Esophagus squamous epithelium (tissue), 5 donors: ENCODE measurements at places on chromosomes 3 and 15. TPM values are rescaled to one million over a fixed set of nuclear protein-coding genes. Genes with fewer than 3 reads are reported as not detected.

DNA sequence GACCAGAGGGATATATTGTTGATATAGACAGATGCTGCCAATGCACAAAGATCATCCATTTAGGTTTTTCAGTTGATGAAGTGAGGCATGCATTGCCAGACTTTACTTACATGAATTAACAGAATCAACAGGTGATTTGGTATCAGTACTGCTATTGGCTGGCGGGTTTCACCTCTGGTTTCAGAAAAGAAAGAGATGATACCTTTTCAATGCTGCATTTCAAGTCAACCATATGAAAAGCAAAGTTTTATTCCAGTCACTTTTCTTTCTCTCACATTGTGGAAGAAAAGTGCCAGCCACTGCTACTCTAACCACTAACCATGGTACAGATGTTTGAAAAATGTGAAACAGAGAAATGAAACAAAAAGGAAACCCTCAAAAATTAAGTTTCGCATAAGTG, 289.1 kb downstream of the TIGIT start:
- no peak for DNase-seq

DNA sequence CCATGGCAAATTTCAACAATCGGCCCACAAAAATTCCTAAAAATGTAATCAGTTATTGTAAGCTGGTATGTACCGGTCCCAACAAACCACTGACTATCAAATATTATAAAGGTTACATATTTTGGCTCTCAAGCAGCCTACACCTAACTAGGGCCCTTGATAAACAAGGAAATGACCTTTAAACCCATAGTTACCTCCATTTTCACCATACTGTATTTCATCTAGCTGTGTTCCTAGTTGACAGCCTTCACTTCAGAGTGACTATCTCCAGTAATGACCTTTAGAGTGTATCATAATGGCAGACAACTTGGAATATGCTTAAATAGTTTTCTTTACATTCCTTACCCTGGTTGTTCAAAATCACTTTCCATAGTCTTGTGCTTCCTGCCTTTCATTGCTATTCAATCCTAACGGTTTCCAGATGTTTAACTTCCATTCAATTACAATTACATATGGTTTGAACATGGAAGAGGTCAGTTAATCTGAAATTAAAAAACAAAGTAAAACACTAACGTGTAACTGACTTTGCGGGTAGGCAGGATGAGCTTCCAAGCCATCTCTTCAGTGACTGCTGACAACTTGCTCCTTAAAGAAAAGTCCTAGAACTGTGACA, 111.9 kb upstream of the TSC22D2 start:
- no peak for DNase-seq

- DNase-seq: no peak
Measured at GRCh38 chr3:151899996-151900395, 26.6 kb downstream of the SUCNR1 start.

DNA sequence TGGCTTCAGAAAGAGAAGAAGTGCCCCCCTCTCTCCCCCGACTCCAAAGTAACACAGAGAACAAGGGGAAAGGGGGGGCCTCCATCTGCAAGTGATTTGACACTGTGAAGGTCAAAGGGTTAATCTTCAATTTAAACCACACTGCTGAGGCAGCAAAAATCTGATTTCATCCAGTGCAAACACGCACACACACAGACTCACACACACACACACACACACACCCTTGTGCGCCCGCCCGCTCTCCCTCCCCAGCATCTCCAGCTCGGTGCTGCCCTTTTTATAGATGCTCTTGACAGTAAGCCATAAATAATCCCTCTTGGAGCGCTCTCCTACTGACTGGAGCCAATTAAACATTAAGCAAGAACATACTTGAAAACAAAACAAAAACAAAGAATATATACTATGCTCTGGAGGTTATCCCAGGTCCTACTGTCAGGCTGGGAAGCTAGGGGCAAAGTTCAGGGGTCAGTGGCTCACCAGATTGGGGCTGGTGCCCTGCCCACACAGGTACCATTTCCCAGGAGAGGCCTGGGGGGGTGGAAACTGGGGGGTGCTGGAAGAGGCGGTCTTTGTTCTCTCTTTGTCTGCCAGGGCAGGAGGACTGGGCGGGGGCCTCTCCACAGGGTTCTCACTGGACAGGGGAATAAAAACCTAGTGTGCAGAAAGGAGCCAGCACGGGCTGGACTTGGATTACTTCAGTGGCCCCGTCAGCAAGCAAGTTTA, 16.3 kb downstream of the BMF start:
- DNase-seq: no peak

DNA sequence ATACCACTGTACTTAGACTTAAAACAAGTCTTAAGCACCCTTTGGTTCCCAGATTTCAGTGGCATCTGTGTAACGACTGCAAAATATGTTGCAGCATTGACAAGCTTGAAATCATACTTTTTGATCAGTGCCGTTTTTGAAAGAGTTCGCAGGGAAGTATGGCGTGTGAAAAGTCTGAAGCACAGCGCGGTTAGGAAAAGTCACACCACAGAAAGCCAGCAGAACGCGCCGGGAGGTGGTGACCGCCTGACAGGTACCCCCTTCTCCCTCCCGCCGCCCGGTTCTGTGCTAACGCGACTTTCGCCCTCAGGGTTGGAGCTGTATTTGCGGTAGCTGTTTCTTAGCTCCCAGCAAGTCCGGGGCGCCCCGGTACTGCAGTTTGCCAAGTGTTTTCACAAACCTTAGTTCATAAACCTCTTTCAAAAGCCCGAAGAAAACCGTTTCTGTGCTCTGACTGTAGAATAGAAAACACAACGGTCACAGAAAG, 481 bp upstream of the CRYBG3 start:
- no peak for DNase-seq

The HDDC3 gene
- 13.7 TPM for total RNA-seq

- DNase-seq: no peak
Measured at GRCh38 chr3:86814918-86815655, 175.9 kb downstream of the VGLL3 start.

The UROC1 gene
- total RNA-seq: not detected

- no peak for DNase-seq
Measured at GRCh38 chr3:12924437-12924836, 83.1 kb upstream of the RPL32 start.

The CCRL2 gene
- total RNA-seq: not detected

- DNase-seq: no peak
Measured at GRCh38 chr3:115864911-115865310, 241.6 kb downstream of the GAP43 start.

DNA sequence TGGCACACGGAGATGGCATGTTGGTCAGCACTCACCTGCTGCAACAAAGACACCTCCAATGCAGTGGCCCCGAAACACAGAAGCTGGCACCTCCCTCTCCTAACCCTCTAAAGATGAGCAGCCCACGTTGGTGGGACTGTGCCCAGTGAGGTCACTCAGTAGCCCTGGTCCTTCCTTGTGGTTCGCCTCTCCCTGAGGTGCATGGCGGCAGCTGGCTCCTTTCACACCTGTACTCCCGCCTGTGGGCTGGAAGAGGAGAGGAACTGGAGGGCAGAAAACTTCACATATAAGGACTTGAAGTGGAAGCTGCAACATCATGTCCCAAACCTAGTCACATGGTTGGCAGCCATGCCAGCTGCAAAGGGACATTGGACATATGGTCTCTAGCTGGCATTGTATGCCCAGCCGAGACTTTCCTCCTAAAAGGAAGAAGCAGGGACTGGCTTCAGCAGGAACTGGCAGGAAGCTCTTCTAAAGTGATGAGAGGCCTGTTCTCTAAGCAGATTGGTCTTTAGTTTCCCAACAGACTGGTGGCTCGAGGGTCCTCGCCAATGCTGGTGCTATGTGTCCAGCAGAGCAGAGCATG, 10.8 kb upstream of the C3orf22 start:
- no peak for DNase-seq

DNA sequence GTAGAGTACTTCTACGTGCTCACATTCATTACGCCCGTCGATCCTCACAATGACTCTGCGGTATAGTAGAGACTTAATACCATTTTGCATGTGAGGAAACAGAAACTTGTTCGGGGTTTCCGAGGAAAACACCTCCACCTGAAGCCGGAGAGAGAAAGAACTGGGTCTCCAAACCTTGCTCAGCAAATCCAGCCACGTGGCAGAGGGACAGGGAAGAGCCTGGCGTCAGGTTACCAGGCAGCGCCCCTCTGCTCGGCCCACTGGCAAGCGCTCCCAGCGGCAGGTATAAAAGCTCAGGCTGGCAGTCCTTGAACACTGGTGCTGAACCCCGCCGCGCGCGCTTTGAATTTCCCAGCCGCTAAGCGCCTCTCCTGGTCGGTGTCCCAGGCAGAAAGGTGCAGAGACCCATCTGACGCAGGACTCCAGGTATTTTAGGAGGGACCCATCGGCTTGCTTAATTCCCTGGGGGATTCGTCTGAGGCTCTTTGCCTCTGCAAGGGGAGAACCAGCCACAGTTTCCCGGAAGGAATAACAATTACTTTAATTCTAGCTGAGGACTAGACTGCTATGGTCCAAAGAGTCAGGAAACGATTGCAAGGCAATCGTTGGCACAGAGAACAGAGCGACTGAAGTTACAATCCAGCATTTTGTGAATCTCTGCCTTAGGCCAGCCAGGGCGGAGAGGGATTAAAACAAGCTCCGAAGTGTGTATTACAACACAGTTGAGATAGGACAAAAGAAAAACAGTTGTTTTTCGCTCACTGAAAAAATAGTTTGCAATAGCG, at the start of gene C2CD4A:
Gene C2CD4A, plus strand, starts transcription at position 315 of the 785 bp plus-strand sequence. CDS start 637 bp downstream, outside the sequence.
- no peak for DNase-seq

The NTRK3 gene
- 0.44 TPM for total RNA-seq

The ZMAT3 gene
- total RNA-seq: 6.5 TPM

DNA sequence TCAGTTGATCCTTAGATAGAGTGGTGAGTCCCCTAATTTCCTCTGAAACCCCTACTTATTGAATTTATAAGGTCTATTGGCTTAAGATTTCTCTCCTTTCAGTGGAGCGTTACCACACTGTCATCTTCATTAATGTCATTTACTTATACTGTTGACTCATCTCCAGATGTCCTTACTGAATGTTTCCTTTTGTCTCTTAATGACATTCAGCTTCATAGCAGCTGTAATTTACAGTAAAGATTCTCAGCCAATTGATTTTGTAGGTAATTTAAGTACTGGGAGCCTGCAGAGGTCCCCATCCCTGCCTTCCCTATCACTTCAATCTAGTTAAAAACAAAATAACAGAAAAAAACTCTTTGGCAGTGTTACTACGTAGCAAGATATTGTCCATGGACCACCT, 18.8 kb downstream of the STX19 start:
- DNase-seq: no peak

The LZTFL1 gene
- 14.3 TPM for total RNA-seq

The EEFSEC gene
- 14.4 TPM for total RNA-seq

The ZNF620 gene
- 0.56 TPM for total RNA-seq

DNA sequence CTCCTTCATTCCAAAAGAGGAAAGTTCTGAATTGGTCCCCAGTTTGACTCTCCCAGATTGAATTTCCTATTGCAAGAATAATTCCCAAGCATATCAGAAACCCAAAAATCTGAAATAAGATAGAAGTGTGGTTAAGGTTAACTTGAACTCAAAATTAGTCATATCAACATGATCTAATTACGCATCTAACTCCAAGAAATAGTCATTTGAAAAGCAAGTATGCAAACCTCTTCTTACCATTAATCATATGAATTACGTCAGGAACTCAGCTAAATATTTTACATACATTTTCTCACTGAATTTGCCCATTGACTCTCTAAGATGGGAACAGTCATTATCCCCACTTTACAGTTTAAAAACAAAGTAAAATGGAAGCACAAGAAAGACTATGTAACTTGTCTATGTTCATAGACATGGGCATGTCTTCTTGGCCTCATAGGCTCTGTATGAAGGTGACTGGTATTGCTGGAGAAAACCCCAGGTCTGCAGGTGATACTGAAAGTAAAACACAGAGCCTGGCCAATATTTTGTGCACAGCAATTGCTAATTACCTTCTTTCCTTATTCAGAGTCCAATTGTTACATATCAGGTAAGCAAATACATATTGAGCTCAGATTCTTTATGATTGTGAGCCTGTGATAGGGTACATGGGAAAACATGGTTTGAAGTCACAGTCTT, 139.2 kb downstream of the ATP8B4 start:
- no peak for DNase-seq

The PLSCR2 gene
- total RNA-seq: not detected

GRCh38 chr15:78263351-78263781, 996 bp upstream of the DNAJA4 start:
- DNase-seq: no peak

The ROPN1 gene
- total RNA-seq: 0.38 TPM

DNA sequence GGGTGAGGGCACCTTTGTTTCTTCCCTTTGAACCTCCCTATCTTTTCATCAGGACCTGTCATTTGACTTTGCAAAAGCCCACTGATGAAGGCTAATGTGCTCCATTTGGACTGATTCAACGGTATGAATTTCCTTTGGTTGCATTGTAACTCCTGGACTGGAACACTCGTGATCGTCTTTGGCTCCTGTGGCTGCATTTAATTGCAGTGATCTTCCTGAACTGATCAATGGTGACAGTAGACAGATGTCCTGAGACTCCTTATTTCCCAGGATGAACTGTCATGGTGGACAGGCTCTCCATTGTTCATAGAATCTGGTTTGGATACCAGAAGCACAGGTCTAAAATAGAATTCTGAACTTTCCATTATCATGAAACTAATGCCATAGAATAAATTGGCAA, 224.8 kb upstream of the GAP43 start:
- DNase-seq: no peak

- no peak for DNase-seq
Measured at GRCh38 chr3:100811779-100812507, 102.6 kb downstream of the TFG start.

GRCh38 chr3:107240183-107241091, 136.8 kb upstream of the CCDC54 start:
- no peak for DNase-seq

GRCh38 chr3:39154280-39155021, 1.1 kb upstream of the CSRNP1 start:
- DNase-seq: no peak

- no peak for DNase-seq
Measured at GRCh38 chr3:177882124-177882648, 654.0 kb upstream of the KCNMB2 start.

The TIMP4 gene
- 8.6 TPM for total RNA-seq

GRCh38 chr3:83843716-83844115, 1115.1 kb upstream of the CADM2 start:
- no peak for DNase-seq

DNA sequence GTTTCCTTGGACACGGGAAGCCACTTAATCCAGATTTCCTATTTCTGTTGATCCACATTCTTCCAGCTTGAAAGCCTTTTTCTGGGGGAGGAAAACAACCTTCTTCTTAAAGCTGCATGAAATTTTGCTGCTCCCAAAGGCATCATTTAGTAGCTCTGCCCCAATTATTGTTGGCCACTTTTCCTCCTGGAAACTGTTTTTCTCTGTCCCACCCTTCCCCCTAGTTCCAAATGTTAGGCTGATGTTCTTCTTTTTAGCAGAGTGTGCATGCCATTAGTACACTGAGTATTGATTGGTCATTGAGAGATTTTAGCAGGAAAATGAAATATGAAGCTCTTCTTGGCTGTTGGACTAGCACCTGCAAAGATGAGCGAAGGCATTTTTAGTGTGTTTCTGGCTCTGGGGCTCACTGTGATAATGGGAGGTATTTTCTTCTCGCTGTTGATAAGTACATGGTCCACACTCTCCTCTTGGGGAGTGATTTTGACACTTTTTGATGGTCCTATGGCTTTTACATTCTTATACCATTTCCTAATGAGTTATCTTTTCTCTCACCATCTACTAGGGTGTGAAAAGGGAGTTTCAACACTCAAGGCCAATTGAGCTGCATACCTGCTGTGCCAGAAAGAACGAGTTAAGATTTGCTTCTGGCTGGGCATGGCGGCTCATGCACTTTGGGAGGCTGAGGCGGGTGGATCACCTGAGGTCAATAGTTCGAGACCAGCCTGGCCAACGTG, 200.5 kb downstream of the PTPRG start:
- DNase-seq: no peak
